ENCODE measurements at places on chromosomes 5 and 9.

- DNase-seq = no peak
These were observed 49.0 kb upstream of the SARDH start for GRCh38 chr9:133786907-133787753.

DNA sequence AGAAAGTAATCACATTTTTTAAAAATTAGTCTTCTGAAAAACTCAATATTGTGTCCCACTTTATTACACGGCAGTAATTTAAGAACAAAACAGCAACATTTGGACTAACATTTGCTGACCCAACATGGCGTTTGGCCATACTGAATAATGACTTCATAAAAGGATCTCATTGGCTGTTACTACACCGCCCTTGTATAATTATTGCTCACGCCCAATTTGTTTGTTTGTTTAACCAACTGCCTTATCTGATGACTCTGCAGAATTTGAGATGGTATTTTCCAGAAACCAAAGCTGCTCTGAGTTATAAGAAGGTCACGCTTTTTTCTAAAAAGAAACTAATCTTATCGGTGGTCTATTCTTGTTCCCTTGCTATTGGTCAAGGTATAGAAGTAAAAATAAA is 200.2 kb upstream of the TARS1 start:
- no peak for DNase-seq

GRCh38 chr9:78031444-78031892 is at the start of gene GNAQ:
TSS of gene GNAQ (minus strand) at chr9:78031811. CDS start at chr9:78031235, 576 bp downstream.
- no peak for DNase-seq

DNA sequence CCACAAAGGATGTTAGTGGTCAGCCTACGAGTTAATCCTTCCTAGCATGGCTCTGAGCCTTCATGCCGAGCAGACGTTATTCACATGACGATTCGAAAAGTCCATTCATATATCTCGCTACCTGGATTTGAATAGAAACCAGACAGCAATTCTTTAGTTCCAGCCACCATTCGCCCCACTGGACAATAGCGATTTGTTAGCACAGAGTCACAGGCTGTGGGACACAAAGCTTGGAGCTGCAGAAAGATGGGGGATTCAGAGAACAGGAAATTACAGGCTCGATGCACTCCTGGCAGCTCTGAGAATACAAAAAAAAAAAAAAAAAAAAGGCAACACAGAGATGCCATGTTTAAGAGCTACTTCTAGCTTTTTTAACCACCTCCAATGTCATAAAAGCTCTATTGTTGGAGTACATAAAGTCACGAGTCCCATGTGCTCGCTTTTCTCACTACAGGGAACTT is 110.7 kb downstream of the NR6A1 start:
- DNase-seq = no peak

DNA sequence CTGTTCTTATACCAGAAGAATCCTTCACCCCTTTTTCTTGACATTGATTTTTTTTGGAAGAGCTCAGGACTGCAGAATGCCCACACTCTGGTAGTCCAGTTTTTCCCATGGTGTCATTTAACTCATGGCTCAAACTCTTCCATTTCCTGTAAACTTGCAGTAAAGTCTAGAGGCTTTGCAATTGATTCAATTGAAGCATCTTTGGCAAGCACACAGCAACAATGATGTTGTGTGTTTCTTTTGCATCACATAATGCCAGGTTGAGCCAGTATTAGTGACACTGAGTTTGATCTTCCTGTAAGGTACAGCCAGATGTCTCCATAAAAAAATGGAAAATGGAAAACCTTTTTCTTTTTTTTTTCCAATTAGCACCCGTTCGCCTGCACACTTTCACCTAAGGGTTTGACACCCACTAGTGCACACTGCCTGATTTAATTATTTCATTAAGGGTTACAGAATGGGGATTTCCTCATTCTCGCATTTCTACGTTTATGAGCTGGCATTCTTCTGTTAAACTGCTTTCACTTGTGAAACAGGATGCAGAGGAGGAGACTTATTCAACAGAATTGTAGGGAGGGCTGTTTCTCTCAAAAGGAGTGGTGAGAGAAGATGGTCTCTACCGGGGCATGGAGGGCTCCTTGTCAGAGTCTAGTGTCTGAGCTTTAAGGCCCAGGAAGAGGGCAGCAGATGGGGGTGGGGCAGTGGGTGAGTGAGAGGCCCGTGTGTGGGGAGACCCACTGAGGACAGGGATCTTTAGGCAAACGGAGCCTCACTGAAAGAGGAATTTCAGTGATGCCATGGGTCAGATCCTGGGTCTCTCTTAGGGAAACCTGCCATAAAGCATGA is 2.2 kb upstream of the S1PR3 start:
- peak; percentile 77 for DNase-seq

DNA sequence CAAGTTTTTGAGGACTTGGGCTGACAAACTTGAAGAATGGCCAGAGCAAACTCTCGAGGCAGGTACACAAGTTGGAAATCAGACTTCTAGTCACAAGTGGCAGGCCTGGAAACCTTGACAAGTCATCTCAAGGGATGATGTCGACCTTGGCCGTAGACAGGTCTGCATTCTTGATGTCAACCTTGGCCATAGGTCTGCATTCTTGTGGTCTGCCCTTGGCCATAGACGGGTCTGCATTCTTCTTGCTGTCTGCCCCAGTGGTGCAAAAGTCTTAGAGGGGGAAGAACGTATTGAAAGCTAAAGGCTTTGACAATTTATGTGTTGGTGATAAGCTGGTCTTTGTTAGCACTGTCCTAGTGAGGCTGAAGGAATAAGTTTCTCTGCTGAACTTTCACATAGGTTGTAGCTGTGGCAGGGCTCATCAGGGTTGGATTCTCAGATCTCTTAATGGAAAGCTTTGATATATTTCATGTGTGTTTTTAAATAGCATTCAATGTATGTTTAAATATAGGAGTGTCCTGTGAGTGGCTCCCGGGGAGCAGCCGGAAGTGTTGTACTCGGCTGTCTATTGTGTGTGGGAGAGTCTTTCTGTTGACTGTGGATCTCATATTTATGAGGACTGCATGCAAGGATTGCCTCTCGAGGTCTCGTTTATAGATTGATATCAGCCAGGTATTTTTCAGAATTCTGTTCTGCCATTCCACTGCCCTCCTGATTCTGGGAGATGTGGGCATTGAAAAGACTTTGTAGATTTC is 27.0 kb downstream of the SUB1 start:
- no peak for DNase-seq

DNA sequence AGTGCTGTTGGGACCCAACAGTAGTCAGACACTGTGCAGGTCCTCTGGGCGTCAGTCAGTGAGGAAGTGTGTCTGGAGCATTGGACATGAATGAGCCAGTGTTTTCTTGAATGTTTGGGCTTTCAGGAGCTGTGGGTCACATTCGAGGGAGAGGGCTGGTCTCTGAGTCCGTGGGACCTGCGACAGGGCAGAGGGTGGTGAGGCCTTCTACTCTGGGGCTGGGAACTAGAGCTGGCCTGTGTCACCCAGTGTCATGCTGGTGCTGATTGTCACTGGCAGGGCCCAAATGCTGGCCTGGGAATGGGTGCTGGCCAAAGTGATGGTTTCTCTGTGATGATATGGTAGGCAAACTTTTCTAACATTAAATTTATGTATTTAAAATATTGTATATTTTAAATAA is 10.3 kb downstream of the POLR1E start:
- no peak for DNase-seq

DNA sequence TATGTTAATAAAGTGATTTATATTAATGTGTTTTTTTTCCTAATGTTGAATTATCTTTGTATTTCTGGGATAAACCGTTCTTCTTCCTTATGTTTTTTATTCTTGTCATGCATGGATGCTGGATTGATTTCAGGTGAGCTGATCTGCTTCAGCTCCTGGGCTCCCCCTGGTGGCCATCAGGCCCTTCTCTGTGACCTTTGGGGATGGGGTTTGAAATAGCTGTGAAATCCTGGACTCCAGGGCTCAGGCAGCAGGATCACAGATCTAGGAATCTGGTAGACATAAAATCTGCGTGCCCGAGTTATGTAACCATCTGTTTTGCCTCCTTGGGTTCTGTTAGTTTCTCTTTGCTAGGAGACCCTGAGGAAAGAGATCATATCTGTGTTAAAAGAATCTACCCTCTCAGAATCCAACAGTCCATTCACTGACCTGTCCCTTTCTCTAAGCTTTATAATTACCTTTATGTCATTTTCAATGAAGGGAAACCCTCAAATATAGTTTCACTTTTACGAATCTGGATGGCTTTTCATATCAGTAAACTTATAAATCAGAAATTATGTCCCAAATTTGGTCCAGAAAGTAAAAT is 12.2 kb upstream of the OR13J1 start:
- DNase-seq = peak; percentile 67

DNA sequence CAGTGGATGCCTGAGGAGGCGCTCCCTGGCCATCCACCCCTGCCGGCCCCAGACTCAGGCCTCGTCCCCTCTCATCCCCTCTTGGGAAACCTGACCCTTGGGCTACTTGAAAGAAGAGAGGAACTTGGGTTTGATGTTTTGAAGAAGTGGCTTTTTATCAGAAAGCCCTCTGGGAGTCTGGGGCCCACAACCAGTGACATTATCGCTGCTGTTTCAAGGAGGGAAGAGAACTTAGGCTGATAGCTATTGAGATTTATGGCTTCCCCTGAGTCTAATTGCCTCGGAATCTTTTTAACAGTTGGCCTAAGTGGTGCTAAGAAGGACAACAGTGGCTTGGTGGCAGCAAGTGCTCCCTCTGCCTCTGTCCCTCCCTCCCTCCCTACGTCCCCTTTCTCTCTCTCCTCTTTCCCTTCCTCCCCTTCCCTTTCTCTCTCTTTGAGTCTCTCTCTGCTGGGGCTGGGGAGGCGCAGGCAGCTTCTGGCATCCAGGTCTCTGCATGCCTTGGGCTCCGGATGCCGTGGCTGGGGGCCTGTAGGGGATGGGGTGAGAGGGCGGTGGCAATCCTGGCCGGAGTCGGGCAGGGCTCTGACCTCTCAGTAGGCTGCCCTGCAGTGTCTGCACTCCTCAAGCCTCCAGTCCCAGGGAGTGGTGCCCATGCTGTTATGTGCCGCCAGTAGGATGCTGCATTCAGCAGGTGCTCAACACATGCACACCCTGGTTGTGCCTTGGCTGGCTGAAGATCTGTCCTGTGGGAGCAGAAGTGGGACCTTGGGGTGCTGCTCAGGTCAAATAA is 49.6 kb upstream of the RXRA start:
- DNase-seq = no peak

DNA sequence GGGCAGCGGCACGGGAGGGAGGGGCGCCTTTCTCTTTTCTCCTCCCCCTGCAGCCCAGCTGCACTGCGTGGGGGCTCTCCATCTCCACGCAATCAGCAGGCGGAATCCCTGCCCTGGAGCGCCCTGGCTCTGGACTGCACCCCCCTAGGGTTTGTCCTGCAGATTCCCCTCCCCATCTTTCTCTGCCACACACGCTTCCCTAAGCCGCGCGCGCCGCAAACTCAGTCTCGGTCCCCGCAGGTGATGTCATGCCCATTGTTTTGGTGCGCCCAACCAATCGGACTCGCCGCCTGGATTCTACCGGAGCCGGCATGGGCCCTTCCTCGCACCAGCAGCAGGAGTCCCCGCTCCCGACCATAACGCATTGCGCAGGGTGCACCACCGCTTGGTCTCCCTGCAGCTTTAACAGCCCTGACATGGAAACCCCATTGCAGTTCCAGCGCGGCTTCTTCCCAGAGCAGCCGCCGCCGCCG is at the start of gene KCNN2:
Gene KCNN2 (plus strand): TSS at position 347 of the 473 bp plus-strand sequence. CDS start 70 bp downstream, at position 417.
- peak; percentile 10 for DNase-seq

- no peak for DNase-seq
These were observed 87.4 kb upstream of the ICE1 start for GRCh38 chr5:5335107-5335506.

- no peak for DNase-seq
These were observed 78.8 kb downstream of the SPATA31C2 start for GRCh38 chr9:88059469-88059868.

DNA sequence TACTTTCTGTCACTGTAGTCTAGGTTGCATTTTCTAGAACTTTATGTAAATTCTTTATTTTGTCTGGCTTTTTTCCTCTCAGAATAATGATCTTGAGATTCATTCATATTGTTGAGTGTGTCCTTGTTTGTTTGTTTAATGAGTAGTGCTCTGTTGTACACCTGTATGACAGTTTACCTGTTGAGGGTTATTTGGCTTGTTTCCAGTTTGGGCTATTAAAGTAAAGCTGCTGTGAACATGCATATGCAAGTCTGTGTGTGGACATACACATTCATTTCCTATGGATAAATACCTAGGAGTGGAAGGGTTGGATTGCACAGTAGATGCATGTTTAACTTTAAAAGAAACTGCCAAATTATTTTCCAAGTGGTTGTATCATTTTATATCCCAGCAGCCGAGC is 30.4 kb downstream of the MVB12B start:
- no peak for DNase-seq

GRCh38 chr5:145826895-145827674 is 8.1 kb downstream of the PRELID2 start:
- no peak for DNase-seq

DNA sequence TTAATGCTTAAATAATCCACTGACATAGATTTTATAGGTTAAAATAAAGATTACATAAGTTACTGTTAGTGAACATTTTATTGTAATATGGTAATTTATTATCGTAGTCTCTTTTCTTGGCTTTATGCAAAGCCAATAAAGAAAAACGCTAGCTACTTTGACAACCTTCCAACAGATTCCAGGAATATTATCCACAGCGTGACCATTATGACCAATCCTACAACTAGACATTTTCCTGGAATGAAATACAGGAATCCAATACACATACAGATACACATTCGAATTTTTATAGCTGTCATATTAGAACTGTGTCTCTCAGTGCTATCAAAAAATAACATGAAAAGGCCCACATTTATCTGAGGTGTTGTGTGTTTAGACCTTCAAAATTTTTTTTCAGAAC is 13.1 kb downstream of the RPS23 start:
- no peak for DNase-seq

- DNase-seq = no peak
These were observed 807.7 kb downstream of the MTRR start for GRCh38 chr5:8676695-8677094.

- DNase-seq = no peak
These were observed 211.8 kb downstream of the DCP2 start for GRCh38 chr5:113188436-113188835.

DNA sequence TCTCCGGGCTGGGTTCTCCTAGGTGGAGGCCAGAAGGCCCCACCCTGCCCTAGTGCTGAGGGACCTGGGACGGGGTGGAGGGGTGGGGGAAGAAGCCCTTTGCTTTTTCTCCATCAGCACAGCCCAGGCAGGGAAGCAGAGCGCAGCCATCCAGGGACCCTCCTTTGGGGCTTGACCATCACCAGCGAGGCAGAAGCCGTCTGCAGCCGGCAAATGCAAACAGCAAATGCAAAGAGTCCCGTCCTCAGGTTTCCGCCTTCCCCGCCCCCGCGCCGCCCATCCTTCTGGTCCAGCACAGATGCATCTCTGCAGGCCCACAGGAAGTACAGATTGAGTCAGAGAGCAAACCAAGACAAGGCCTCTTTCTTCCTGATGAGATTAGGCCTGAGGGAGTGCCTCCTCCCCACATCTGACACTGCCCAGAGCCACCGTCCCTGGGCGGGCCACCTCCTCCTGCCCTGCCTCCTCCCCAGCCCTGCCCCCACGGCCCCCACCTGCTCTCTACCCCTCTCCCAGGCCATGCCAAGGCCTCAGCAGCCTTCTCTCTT is 23.4 kb downstream of the CORO2A start:
- peak; percentile 78 for DNase-seq

- no peak for DNase-seq
These were observed 413.5 kb upstream of the CCNG1 start for GRCh38 chr5:163023846-163024245.

Measured in activated CD4-positive, alpha-beta T cell treated with anti-CD3 and anti-CD28 coated beads, Interleukin-2, amount 50 U/mL, for 16 hours (primary cell).